NAMALWA (cell line): ENCODE measurements at places on chromosomes 7 and 10.

- DNase-seq, result no peak
Measured at GRCh38 chr10:8992009-8992408, 937.5 kb downstream of the GATA3 start.

GRCh38 chr10:112379635-112380296 is 5.8 kb downstream of the ACSL5 start:
- DNase-seq, result no peak

DNA sequence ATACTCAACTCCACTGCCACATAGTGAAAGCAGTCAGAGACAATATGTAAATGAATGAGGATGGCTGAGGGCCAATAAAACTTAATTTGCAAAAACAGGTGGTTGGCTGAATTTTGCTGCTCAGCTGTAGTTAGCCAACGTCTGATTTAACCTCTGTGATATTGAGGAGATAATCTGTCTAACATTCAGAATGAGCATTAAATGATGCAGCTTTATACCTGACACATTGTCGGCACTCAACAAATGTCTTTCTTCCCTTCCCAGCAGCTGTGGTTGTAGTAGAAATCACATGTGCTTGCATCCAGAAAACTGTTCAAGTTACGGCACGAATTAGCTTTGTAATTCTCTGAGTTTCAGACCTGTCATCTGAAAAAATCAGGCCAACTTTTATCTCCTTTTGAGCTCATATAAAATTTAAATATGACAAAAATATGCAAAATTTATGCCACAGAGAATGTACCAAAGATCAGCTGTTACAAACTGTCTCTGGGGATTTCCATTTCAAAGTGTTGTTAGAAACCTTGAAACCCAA is 1239.7 kb downstream of the GATA3 start:
- peak; percentile 72 for DNase-seq

DNA sequence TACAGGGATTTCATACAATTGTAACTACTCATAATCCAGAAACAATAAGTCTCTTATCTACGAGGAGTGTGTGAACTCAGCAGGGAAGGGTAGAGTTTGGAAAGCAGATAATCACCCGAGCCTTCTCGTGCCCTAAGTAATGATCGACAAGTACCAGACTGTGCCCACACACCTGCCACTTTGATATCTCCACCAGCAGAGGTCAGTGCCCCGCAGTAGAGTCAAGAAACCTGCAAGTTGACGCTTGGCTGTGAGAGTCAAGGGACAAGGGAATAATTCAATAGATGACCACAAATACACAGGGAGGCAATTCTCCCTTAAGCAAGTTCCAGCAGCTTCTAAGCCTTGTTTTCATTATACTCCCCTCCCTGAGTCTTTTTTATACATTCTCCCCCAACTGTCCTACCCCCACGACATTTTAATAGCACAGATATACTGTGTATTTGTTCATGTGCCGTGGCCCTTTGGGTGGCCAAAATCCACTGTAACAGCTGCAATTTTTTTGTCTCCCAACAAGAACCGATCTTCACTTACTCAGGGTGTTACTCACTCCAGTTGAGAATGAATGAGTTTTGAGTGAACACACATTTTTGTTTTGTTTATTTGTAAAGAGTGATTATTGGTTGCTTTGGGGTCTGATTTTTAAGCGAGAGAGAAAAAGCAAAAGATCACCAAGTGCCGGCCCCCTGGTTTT is 106.9 kb upstream of the RHEB start:
- DNase-seq, result peak; percentile 57

GRCh38 chr7:106246902-106247711 is 37.7 kb downstream of the NAMPT start:
- DNase-seq, result no peak

DNA sequence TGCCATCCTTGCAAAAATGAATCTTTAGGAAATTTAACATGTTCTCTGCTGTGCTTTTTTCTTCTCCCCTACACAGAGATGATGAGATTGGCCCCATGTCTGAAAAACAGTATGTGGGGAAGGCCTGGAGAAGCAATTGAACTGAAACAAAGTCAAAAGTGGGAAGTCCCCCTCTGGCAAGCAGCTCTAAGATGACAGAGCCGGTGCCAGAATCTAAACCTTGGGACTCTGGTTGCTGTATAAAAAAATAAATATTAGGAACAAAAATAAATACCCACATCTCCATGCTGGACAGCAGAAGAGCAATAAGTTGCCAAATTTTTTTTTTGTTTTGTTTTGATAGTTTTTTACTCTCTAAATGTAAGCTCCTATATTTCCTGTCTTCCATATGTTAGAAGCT is 51.8 kb upstream of the TRIL start:
- DNase-seq, result no peak

- DNase-seq, result no peak
Measured at GRCh38 chr10:30542895-30543288, 86.7 kb downstream of the LYZL2 start.

DNA sequence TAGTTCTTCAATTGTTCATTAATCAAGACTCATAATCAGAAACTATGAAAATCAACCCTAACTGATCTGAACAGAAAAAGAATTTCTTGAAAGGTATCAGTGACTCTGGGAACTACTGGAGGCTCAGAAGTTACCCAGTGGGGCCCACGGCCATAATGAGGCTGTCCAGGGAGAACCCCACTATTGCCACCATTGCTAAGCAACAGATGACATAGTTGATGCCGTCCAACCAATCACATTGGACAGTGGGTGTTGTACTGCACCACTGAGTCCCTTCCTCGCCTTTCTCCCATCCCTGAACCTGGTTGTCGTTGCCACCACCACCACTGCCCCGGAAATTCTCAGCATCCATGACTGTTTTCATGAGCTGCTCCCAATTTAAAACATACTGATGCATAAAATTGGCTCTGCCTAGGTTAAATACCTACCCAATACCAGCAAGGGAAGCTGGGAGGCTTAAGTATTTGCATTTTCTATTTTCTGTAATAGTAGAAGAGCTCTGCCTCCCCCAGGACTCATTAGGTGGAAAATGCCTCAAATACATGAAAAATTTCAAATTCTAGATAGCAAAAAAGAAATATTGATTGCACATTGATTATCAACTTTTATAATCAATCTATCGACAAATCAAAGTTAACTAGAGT is 26.7 kb upstream of the USP6NL start:
- DNase-seq, result peak; percentile 30

GRCh38 chr7:223118-223800 is 30.9 kb downstream of the FAM20C start:
- DNase-seq, result no peak

GRCh38 chr10:121662945-121663917 is 65.0 kb upstream of the FGFR2 start:
- DNase-seq, result peak; percentile 16

DNA sequence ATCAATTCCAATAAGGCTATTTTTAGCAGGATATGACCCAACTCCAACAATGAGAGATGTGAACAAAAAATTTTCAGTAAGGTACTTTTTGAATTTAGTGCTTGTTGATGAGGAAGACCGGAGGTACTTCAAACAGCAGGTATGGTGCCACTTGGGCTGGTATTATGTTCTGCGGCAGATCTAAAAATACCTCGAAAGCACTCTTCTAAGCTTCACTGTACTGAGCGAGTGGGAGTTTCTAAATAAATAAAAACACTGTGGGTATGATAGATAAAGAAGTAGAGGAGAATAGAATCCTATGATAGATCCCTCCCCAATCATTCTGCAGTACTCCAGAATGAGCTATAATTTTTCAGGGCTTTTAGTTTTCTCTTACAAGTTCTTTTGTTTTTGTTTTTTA is 11.5 kb upstream of the SUPV3L1 start:
- DNase-seq, result no peak

DNA sequence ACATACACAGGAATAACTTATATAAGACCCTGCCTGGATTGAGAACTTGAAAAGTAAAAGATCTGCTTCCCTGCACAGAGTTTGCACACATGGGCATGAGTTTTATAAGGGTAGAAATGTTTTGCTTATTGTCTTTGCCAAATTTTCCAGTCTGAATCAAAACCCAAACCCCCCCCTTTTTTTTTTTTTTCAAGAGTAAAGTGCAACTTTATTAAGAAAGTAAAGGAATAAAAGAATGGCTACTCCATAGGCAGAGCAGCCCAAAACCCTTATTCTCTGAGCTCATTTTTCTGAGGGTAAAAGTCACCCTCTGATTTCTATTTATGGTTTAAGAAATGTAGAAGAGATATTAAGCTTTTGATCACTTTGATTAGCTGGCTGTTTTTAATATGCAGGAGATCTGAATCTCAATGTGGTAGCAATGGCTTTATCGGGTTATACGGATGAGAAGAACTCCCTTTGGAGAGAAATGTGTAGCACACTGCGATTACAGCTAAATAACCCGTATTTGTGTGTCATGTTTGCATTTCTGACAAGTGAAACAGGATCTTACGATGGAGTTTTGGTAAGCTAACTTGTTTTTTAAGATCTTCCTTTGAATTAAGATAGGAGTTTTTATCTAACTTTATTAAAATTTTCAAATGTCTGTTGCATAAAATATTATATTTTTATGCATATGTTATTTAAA is 18.7 kb downstream of the MIOS start:
- no peak for DNase-seq

- no peak for DNase-seq
Measured at GRCh38 chr10:33193701-33194521, 140.6 kb downstream of the NRP1 start.

GRCh38 chr10:63720072-63720537 is 198.9 kb downstream of the REEP3 start:
- peak; percentile 78 for DNase-seq

- DNase-seq, result no peak
Measured at GRCh38 chr10:133557381-133557780, 8.0 kb downstream of the SYCE1 start.

DNA sequence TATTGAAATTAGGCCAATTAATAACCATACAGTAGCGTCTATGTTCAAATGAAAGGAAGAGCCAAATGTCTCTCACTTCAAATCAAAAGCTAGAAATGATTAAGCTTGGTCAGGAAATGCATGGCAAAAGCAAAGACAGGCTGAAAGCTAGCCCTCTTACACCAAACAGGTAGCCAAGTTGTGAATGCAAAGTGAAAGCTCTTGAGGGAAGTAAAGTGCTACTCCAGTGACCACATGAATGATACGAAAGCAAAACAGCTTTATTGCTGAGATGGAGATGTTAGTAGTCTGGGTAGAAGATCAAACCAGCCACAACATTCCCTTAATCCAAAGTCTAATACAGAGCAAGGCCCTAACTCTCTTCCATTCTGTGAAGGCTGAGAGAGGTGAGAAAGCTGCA is 123.8 kb downstream of the TEX36 start:
- no peak for DNase-seq

GRCh38 chr10:119491966-119492757 is 50.4 kb downstream of the RGS10 start:
- no peak for DNase-seq

DNA sequence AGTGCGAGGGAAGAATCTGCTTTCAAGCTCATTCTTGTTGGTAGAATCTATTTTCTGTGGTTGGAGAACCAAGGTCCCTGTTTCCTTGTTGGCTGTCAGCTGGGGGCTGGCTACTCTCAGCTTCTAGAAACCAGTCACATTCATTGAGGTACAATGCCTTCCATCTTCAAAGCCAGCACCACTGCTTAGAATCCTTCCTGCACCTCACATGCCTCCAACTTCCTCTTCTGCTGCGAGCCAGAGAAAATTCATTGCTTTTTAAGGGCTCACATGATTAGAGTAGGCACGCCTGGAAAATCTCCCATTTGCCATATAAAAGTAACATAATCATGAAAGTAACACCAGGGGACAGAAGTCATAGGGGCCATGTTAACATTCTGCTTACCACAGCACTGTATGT is 28.7 kb downstream of the TES start:
- no peak for DNase-seq

- DNase-seq, result no peak
Measured at GRCh38 chr7:45962861-45963260, 41.8 kb upstream of the IGFBP3 start.

DNA sequence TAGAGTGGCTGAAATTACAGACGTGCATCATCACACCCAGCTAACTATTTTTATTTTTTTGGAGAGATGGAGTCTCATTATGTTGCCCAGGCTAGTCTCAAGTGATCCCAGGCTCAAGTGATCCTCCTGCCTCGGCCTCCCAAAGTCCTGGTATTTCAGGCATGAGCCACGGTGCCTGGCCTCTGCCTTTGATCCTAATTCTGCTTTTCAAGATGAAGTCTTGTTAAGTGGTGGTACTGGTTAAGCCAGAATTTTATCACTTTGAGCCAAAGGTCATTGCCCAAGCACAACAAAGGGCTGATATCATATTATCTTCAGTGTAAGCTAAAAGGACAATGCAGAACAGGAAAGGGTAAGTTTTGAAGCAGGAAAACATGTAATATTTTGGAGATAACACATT is 64.2 kb downstream of the MYOF start:
- no peak for DNase-seq

DNA sequence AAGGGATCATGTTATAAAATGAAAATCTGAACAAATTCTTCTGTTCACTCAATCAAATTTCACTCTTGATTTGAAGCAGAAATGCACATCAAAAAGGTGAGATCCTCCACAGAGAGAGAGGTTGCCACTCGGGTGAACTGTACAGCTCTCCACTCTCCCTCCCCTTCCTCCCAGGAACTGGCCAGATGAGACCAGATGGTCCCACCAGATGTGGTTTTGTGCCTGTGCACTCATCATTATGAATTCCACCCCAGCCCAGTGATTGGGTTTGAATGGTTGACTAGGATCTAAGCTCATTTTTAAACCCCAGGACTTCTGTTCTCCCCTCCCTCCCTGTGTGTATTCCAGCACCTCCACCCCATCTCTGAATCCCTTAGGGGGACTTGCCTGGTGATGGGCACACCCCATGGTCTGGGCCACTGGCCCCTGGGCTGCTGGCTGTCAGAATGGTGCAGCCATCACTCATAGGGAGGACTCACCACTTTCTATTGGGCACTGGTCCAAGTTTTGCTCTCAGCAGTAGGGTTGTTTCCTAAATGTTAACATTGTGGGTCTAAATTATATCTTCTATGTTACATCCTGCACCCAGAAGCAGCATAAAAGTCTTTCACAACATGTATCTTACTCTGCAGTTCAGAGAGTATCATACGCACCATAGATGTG is 393.1 kb downstream of the TNS3 start:
- DNase-seq, result no peak

DNA sequence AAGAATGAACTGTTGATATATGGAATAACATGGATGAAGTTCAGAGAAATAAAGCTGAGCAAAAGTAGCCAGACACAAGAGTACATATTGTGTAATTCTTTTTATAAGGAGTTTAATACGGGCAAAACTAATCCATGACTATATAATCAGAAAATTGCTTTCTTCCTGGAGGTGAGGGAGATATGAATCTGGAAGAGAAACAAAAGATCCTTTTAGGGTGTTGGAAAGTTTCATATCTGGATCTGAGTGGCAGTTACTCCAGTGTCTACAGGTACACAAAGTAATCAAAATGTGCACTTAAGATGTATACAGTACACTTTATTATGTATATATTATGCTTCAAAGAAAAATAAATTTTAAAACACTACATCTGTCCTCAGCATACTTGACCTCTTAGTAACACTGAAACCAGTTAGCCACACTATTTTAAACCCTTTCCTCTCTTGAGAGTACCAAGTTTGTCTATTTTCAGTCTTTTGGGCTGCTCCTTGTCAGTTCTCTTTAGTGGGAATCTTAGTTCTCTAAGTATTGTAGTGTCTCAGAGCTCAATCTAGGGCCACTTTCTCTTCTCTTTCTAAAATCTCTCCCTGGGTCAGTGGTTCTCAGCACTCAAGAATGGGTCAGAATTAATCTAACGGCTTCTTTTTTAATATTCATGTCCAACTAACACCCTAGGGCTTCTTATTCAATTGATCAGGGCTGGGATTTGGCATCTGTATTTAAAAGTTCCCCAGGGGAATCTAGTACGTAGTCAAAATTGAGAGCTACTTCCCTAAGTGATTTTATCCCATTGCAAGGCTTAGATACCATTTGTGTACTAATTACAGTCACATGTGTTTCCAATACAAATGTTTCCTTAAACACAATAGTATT is 4.3 kb upstream of the LIPF start:
- no peak for DNase-seq
